ENCODE measurements at places on chromosomes 12 and 14.

- no peak for DNase-seq
Measured at GRCh38 chr14:55458800-55459515, 18.5 kb upstream of the TBPL2 start.

GRCh38 chr12:32770141-32770540 lies 14.4 kb upstream of the YARS2 start:
- DNase-seq, result no peak

DNA sequence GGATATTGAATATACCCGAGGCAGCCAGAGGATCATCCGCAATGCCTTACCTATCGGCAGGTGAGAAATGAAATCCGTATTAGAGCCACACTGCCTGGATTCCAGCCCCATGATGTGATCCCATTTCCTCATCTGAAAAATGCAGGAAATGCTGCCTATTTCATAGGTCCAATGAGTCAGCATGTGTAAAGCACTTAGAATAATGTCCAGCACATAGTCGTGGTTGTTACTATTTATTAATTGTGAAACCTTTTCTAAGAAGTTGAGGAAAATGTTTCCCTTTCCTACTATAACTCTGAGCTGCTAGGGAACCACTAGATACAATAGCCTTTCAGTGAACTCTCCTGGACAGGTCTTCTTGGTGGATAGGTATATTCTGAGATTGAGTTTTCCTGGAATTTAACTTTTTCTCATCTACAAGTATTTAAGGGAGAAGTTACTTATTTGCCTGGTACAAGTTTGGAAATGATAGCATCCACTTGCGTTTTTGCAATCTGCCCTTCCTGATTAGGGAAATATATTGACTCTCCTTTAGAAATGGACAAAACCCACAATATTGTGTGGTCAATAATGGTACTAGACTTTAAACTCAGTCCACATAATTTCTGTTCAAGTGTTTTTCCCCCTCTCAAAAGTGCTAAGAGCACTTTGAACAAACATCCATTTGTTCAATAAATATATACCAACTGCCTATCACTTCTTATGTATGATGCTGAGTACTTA lies 12.2 kb downstream of the POLR3B start:
- no peak for DNase-seq

DNA sequence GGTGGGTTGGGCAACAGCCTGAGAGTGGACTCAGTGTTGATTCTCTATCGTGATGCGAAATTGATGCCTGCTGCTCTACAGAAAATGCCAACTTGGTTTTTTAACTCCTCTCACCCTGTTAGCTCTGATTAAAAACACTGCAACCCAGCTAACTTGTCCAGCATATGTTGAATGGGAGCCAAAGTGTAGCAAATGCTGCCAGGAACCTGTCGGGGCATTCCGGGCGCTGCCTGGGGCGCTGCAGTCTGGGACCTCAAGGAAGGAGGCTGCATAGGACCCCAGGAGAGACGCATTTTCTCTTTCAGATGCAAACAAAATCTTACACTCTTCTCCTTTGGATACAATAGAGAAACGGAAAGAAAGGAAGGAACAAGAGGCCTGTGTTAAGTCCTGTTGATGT lies 3.9 kb downstream of the B3GNT4 start:
- DNase-seq, result no peak

DNA sequence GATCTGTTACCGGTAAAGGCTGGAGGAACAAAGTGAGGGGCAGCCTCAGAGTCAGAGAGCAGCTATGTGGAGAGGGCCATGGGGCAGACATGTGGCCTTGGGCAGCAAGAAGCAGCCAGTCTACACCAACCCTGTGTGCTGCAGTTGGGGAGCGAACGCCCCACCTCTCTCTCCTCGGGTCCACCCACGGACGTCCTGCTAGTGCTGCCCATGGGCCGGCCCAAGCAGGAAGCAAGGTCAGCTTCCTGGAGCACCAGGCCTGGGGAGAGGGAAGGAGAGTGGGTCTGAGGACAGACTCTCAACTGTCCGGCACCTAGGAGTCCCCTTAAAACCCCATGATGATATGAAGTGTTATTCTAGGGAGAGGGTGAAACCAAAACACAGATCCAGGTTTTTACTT lies 254.8 kb upstream of the FKBP4 start:
- no peak for DNase-seq

DNA sequence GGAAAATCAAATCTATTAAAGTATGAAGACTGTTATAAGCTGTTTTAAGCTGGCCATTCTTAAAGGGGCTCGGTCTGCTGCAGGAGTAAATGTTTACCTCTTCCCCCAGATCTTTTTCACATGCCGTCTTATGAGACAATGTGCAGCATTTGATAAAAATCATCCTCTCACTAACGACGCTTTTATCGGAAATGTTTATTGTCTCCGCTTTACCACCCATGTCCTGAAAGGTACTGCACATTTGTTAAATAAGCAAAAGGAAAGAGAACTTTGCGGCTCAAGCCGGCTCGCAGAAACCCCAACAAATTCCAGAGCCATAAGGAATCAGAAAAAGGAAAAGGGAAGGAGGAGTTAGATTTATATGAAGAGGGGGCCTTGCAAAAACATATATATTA lies 137.8 kb downstream of the HMGA2 start:
- DNase-seq, result no peak

GRCh38 chr14:24734917-24735500 lies 101.0 kb upstream of the GZMB start:
- no peak for DNase-seq

GRCh38 chr12:123854918-123855317 lies 92.8 kb downstream of the DNAH10 start:
- DNase-seq, result no peak

DNA sequence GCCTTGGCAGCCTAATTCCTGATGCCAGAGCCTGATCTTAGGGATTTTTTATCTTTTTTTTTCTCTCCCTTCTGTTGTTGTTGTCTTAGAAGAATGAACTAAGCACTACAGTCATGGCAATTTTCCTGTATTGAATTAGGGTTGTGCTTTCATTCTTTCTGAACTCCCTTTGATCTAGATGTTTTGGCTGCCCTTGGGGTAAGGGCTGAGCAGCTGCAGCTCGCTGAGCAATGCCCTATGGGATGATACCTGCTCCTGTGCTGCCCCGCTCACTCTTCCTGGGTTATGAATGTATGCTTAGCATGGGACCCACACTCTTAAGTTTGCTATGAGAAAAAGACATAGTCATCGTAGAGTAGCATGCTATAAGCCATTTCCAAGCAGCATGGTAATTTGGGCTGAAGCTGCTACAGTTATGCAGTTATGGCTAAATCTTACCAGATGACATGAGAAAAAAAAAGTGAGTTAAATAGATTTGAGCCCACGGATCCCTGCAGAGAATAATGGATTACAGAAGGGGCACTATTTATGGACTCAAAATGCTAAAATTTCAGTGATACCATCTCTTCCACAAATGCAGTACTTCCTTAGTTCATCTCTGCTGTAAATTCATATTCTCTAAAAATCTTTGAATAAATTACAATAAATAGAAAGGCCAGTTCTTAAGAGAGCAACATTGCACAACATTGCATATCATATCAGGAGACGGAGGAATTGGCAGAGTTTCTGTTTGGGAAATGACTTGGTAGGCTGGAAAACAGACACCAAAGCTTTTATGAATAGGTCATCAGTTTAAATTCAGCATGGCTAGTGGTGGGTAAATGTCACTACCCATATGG lies 79.2 kb upstream of the PTHLH start:
- no peak for DNase-seq

DNA sequence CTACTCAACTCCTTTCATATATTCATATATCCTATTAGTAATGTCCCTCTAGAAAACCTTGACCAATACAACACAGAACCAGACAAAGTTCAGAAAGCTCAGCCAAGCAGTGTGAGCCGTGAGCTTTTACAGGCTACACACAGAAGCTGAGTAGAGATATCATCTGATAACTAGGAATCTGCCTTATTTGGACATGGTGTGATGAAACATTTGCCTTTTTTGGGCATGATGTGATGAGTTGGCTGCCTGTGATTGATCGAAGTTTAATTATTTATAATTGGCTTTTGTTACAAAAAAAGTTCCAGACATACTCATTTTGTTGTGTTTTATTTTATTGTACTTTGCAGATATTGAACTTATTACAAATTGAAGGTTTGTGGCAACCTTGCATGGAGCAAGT lies 46.6 kb downstream of the TESPA1 start:
- no peak for DNase-seq

- no peak for DNase-seq
Measured at GRCh38 chr12:112577473-112578329, 159.0 kb downstream of the PTPN11 start.

DNA sequence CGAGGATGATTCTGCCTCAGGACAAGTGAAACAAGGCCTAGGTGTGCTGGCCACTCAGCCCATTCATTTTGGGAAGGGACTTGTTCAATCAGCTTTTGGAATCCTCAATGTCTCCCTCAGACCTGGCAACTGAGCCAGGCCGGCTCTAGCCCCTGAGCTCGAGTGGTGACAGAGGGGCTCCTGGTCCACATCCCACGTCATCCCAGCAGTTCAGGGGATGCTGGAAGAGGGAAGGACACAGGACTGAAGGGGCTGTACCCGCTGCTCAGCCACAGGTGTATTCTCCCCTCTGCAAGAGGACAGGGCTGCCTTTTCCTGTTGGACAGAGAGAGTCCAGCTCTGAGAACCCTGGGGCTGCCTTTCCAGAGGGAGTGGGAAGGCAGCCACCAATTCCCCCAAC lies 244.6 kb upstream of the SFSWAP start:
- DNase-seq, result no peak

DNA sequence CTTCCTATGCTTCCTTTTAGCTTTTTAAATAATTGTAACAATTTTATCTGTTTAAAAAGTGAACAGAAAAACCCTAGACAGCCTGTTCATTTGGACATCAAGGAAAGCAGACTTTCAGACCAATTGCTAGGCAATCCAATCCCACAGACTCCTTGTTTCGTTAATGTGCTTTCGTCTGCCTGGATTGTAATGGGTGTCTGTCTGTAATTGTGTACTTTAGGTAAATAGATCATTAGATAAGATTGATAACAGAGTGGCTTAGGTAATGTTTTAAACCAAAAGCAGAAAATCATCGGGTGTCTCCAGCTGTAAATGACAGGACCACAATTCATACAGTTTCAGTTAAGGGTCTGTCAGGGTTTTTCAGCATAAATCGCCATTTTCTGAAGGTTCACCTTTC lies 19.6 kb downstream of the CCDC60 start:
- no peak for DNase-seq

DNA sequence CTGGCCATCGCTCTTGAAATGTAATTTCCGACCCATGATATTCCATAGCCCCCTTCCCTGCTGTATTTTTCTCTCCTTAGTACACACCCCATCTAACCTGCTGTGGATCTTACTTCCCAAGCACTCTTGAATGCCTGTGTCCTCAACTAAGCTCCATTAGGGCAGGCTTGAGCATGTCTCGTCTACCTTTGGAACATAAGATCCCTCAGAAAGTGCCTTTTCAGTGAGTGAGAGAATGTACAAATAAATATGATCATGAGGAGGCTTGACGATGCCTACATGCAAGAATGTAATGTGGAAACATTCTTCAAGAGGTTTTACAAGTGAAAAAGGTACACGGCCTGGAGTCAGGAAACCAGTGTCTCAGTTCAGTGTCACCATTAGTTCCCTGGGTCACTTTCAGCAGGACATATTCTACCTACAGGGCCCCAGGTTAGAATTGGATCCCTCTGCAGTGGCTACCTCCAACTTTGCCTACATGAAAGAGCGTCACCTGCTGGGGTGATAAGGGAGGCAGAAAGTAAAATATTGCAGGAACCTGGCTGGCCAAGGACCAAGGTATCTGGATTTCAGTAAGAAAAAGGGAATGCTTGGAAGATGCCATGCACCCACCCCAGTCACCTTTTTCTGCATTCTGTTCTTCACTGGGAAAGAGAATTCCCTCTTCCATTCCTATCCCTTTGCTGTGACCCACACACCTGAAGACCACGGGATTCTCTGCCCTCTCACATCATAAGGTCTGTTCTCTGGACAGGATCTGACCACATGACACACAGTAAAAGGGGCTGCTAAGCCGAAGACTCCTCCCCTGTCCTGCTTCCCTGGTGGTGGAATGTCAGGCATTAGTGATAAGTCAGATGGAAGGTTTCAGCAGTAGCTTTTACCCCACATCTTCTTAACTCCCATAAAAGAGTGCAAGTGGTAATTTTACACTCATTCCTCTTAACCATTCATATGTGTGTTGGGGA lies 24.6 kb upstream of the SERPINA1 start:
- DNase-seq, result no peak

GRCh38 chr12:9649532-9649940 lies 20.0 kb upstream of the CLEC2D start:
- DNase-seq, result no peak

- no peak for DNase-seq
Measured at GRCh38 chr14:51228890-51229289, 11.2 kb upstream of the TMX1 start.

- no peak for DNase-seq
Measured at GRCh38 chr12:50047693-50048250, 9.6 kb upstream of the ASIC1 start.

GRCh38 chr12:7695237-7695560 lies 376 bp downstream of the GDF3 start:
- DNase-seq, result no peak

- no peak for DNase-seq
Measured at GRCh38 chr14:47044841-47045240, 393.3 kb upstream of the RPL10L start.

GRCh38 chr14:35414365-35414764 lies 9.8 kb upstream of the NFKBIA start:
- no peak for DNase-seq

Data from activated T-helper 1 cell treated with Interleukin-2 at 50 U/mL for 16 hours (primary cell).